ENCODE measurements at places on chromosomes 2 and 18.

- no peaks in the 10 kb centered on the region for H3K36me3 ChIP-seq
- H3K27ac ChIP-seq, result no peak overlapping the region
- H3K4me1 ChIP-seq, result peaks cover 9% of the 10 kb centered on the region
- DNase-seq, result no peak
- no peaks in the 10 kb centered on the region for H3K27me3 ChIP-seq
- no peak overlapping the region for H3K4me3 ChIP-seq
These were observed 30.7 kb upstream of the LGALSL start for GRCh38 chr2:64423303-64423702.

- no peak overlapping the region for H3K27ac ChIP-seq
- DNase-seq, result no peak
- H3K36me3 ChIP-seq, result peaks cover 5% of the 10 kb centered on the region
- H3K4me1 ChIP-seq, result no peaks in the 10 kb centered on the region
These were observed 41.2 kb downstream of the GBX2 start for GRCh38 chr2:236127010-236127409.

- no peak overlapping the region for H3K4me3 ChIP-seq
- peaks cover 2% of the 10 kb centered on the region for H3K36me3 ChIP-seq
- no peak for DNase-seq
- H3K27me3 ChIP-seq, result no peaks in the 10 kb centered on the region
These were observed 31.0 kb upstream of the CAVIN2 start for GRCh38 chr2:191877875-191878274.

DNA sequence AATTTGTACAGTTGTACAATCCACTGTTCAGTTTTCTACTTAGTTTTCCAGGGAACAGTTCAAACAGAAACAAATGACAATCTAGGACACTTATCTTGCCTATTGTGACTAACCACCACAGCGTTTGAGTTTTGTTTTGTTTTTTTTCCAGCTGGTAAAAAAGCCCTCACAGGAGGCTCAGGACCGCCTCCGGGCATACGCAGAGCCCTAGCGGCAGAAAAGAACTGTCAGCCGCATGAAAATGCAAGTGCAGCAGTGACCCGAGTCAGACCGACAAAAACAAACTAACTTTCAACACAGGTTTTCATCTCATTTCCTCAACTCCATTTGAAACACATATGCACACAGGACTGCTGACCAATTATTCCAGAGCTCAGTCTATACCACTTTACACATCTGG, 68.6 kb downstream of the STEAP3 start:
- DNase-seq, result no peak
- no peaks in the 10 kb centered on the region for H3K4me1 ChIP-seq
- no peak overlapping the region for H3K27ac ChIP-seq

GRCh38 chr18:77815666-77816338, 566.2 kb downstream of the GALR1 start:
- no peak overlapping the region for H3K4me3 ChIP-seq
- DNase-seq, result no peak
- H3K4me1 ChIP-seq, result no peaks in the 10 kb centered on the region
- H3K27me3 ChIP-seq, result no peaks in the 10 kb centered on the region
- no peak overlapping the region for H3K27ac ChIP-seq

DNA sequence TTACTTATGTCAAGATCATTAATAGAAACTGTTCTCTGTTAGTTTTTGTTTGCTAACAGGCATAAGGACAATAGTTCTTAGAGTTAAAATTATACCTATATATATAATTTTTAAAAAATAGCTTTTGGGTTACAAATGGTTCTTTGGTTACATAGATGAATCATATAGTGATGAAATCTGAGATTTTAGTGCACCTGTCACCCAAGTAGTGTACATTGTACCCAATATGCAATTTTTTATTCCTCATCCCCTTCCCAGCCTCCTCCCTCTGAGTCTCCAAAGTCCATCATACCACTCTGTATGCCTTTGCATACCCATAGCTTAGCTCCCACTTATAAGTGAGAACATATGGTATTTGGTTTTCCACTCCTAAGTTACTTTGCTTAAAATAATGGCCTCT, 26.4 kb downstream of the SLC4A1AP start:
- no peak overlapping the region for H3K27ac ChIP-seq
- no peaks in the 10 kb centered on the region for H3K4me1 ChIP-seq
- peaks cover 22% of the 10 kb centered on the region for H3K36me3 ChIP-seq

DNA sequence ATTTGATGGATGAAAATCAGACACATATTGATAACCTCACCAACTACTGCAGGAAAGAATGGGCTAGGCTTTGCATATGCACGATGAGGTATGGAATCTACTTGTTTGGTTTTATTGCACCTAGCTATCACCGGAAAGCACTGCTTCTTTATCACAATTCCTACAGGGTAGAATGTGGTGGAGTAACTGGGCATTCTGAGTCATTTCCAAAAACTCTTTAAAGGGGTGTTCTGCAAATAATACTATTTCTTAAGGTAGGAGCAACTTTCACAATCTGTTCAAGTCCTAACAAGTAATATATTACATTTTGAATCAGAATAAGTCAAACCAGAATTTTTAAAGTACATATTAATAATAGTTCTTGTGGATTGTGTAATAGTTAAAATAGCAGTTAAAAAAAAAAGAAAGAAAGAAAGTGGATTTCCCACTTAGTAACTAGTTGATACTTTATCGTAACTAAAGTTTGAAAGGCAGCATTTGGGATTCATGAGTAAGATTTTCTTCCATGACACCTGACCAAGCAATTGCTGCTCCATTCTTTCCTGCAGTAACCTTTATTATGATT, 40.5 kb downstream of the INO80C start:
- H3K36me3 ChIP-seq, result no peaks in the 10 kb centered on the region
- DNase-seq, result no peak
- no peaks in the 10 kb centered on the region for H3K27me3 ChIP-seq

DNA sequence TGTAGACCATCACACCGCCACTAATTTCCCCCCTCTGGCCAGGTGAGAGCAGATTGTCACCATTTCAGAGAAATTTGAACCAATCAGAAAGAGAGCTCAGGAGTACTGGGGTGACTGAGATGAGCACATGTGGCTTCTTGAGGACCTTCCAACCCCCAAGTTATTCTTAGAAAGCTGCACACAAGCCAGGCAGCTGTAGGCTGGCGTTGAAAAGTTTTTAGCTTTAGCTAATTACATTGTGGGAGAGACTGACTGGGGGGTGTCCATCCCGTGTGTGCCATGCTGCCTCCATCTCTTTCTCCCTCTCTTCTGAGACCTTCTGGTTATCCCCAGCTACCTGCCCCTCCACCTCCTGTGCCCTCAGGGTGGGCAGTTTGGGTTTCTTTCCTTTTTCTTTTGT, 154.0 kb downstream of the AGAP1 start:
- no peak overlapping the region for H3K4me3 ChIP-seq
- H3K27me3 ChIP-seq, result no peaks in the 10 kb centered on the region
- H3K36me3 ChIP-seq, result no peaks in the 10 kb centered on the region
- DNase-seq, result no peak

GRCh38 chr2:186130748-186131641, 355.1 kb upstream of the ZC3H15 start:
- H3K27ac ChIP-seq, result peak overlapping the region; percentile 25
- DNase-seq, result no peak
- no peaks in the 10 kb centered on the region for H3K36me3 ChIP-seq
- H3K4me3 ChIP-seq, result no peak overlapping the region

- H3K27ac ChIP-seq, result no peak overlapping the region
- H3K4me3 ChIP-seq, result no peak overlapping the region
- no peaks in the 10 kb centered on the region for H3K36me3 ChIP-seq
- no peak for DNase-seq
- H3K4me1 ChIP-seq, result peaks cover 13% of the 10 kb centered on the region
These were observed 205.9 kb upstream of the SLC39A10 start for GRCh38 chr2:195451160-195451559.

DNA sequence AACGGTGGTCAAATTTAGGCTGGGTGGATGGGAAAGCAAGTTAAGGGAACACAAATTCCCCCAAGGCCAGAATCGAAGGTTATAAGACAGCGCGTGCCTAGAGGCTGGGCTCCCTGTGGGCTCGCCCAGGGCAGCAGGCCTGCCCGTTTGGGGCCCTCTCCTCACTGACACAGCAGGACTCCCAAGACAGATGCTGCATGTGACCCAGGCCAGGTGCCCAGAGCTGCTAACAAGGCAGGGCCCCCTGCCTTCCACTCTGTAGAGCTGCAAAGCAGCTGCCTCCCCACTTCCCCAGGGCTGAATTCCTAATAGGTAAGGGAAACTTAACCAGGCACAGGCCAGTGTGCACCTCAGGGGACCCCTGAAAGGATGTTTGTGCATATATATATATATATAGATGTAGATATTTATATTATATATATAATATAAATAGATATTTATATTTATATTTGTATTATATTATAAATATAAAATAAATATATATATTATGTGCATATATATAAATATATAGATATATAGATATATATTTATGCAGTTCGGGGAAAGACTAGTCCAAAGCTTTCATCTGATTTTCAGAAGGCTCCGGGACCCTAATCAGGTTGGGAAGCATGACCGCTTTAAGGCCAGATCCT, 43.7 kb downstream of the TMEM37 start:
- H3K36me3 ChIP-seq, result no peaks in the 10 kb centered on the region
- no peak overlapping the region for H3K27ac ChIP-seq
- H3K27me3 ChIP-seq, result peaks cover 5% of the 10 kb centered on the region
- peaks cover 3% of the 10 kb centered on the region for H3K4me1 ChIP-seq

GRCh38 chr2:9032536-9033255, 29.2 kb upstream of the MBOAT2 start:
- DNase-seq, result no peak
- H3K27me3 ChIP-seq, result peaks cover 2% of the 10 kb centered on the region
- H3K36me3 ChIP-seq, result no peaks in the 10 kb centered on the region
- no peak overlapping the region for H3K27ac ChIP-seq

- DNase-seq, result no peak
- peak overlapping the region; percentile 15 for H3K27ac ChIP-seq
- H3K4me1 ChIP-seq, result peaks cover 13% of the 10 kb centered on the region
- H3K4me3 ChIP-seq, result no peak overlapping the region
These were observed 94.4 kb downstream of the SGPP2 start for GRCh38 chr2:222518570-222519381.

DNA sequence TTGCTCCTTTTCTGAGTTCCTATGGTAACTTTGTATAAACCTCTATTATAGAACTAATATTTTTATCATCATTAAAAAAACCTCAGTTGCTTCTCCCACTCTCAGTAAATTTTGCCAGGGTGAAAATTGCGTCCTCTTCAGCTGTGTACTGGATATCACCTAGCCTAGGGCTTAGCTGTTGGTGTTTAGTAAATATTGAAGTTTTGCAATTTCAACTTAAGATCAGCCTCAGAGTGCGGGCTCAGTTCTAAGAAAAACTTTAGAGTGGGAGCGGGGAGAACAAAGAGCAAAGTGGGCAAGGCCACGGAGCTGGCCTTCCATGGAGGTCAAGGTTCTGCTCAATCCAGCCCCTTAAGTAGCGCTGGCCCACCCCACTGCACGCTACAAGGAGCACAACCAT, 488.3 kb upstream of the SPRED2 start:
- no peaks in the 10 kb centered on the region for H3K27me3 ChIP-seq
- no peak overlapping the region for H3K27ac ChIP-seq
- no peak for DNase-seq
- peaks cover 17% of the 10 kb centered on the region for H3K4me1 ChIP-seq

- no peaks in the 10 kb centered on the region for H3K4me1 ChIP-seq
- peaks cover 3% of the 10 kb centered on the region for H3K36me3 ChIP-seq
- peaks cover 5% of the 10 kb centered on the region for H3K27me3 ChIP-seq
- H3K4me3 ChIP-seq, result no peak overlapping the region
- H3K27ac ChIP-seq, result no peak overlapping the region
- DNase-seq, result no peak
These were observed 8.0 kb upstream of the CFAP221 start for GRCh38 chr2:119536211-119536610.

- no peak overlapping the region for H3K4me3 ChIP-seq
- no peaks in the 10 kb centered on the region for H3K4me1 ChIP-seq
- H3K27ac ChIP-seq, result no peak overlapping the region
These were observed 73.6 kb upstream of the NCK2 start for GRCh38 chr2:105671156-105671555.
